Activated naive CD8-positive, alpha-beta T cell treated with anti-CD3 and anti-CD28 coated beads for 36 hours (primary cell): ENCODE measurements at places on chromosomes 2 and 18. TPM values are rescaled to one million over a fixed set of nuclear protein-coding genes. Genes with fewer than 3 reads are reported as not detected.

DNA sequence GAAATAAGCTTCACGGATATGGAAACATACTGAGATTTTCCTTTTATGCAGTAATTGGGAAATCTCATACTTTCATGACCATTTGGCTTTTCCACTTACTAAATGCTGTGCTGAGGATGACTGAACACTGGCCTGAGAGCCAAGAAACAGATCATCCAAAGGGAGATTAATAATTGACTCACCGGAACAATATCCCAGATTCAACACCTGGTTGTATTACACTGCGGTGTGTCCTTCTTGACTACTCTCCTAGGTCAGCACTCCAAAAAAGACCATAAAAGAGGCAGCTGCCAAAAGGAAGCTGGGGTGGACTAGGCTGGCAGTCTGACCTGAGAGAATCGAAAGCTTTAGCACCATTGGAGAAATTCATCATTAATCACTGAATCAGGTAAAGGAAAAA lies 469.1 kb downstream of the CBLN2 start:
- no peak for DNase-seq
- no peaks in the 10 kb centered on the region for H3K4me1 ChIP-seq

GRCh38 chr18:49861659-49862058 lies 48.3 kb upstream of the ACAA2 start:
- H3K27me3 ChIP-seq, result peaks cover 5% of the 10 kb centered on the region
- H3K27ac ChIP-seq, result no peak overlapping the region
- DNase-seq, result no peak
- no peaks in the 10 kb centered on the region for H3K4me1 ChIP-seq
- no peaks in the 10 kb centered on the region for H3K36me3 ChIP-seq
- no peak overlapping the region for H3K4me3 ChIP-seq

DNA sequence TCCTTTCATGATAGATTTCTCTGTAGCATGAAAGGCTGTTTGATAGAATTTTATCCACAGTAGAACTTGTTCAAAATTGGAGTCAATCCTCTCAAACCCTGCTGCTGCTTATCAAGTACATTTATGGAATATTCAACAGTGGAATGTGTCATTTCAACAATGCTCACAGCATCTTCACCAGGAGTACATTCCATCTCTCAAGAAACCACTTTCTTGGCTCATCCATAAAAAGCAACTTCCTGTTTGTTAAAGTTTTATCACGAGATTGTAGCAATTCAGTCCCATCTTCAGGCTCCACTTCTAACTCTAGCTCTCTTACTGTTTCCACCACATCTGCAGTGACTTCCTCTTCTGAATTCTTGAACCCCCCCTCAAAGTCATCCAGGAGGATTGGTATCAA lies 29.4 kb downstream of the PDCL3 start:
- H3K4me1 ChIP-seq, result peaks cover 34% of the 10 kb centered on the region
- H3K4me3 ChIP-seq, result no peak overlapping the region
- no peaks in the 10 kb centered on the region for H3K27me3 ChIP-seq
- no peaks in the 10 kb centered on the region for H3K36me3 ChIP-seq

DNA sequence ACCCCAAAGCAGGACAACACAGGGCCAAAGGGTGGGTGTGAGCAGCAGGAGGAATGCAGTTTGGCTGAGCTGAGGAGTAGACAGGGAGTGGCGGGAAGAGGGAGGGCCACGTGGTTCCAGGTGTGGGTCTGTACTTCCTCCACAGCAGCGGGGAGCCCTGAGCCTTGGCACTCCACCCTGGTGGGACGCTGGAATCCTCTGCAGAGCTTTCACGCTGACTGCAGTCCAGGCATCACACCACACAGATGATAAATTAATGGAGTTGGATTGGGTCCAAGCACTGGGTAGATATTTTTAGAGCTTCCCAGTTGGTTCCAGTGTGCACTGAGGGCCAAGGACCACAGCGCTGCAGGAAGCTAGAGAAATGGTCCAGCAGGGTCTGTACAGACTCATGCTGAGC lies 67.0 kb upstream of the TMEM200C start:
- DNase-seq, result no peak
- H3K4me3 ChIP-seq, result no peak overlapping the region
- no peaks in the 10 kb centered on the region for H3K27me3 ChIP-seq
- no peaks in the 10 kb centered on the region for H3K36me3 ChIP-seq
- no peak overlapping the region for H3K27ac ChIP-seq

GRCh38 chr2:7467782-7468447 lies 550.7 kb downstream of the RNF144A start:
- H3K4me3 ChIP-seq, result peak overlapping the region; percentile 29
- H3K27ac ChIP-seq, result peak overlapping the region; percentile 98
- peaks cover 47% of the 10 kb centered on the region for H3K36me3 ChIP-seq
- peaks cover 54% of the 10 kb centered on the region for H3K4me1 ChIP-seq
- H3K27me3 ChIP-seq, result no peaks in the 10 kb centered on the region

GRCh38 chr2:23456881-23457760 lies 72.1 kb downstream of the KLHL29 start:
- DNase-seq, result no peak
- H3K4me1 ChIP-seq, result peaks cover 26% of the 10 kb centered on the region
- H3K27me3 ChIP-seq, result peaks cover 44% of the 10 kb centered on the region
- no peak overlapping the region for H3K4me3 ChIP-seq
- no peaks in the 10 kb centered on the region for H3K36me3 ChIP-seq
- no peak overlapping the region for H3K27ac ChIP-seq

GRCh38 chr2:147543056-147543455 lies 301.8 kb upstream of the ACVR2A start:
- no peak overlapping the region for H3K4me3 ChIP-seq
- no peak overlapping the region for H3K27ac ChIP-seq
- DNase-seq, result no peak
- H3K4me1 ChIP-seq, result no peaks in the 10 kb centered on the region
- H3K27me3 ChIP-seq, result no peaks in the 10 kb centered on the region
- H3K36me3 ChIP-seq, result no peaks in the 10 kb centered on the region

DNA sequence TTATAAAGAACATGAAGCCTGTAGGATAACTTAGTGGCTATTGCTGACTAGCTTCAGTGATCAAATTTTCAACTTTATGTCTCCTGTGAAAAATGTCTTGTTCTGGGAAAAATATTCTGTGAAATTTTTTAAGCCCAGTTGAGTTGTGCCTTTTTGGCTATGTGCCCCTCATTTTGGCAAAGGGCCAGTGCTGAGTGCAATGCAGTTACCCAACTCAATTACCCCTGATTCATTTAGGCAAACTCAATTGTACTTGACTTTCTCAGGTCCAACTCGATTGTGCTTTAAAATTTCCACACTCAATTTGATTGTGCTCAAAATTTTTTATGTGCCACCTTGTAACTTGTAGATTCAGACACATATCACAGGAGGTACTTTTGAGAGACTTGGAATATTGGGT lies 548.8 kb upstream of the NRP2 start:
- peaks cover 2% of the 10 kb centered on the region for H3K36me3 ChIP-seq
- H3K27ac ChIP-seq, result no peak overlapping the region
- H3K4me1 ChIP-seq, result peaks cover 18% of the 10 kb centered on the region
- H3K4me3 ChIP-seq, result no peak overlapping the region

- H3K36me3 ChIP-seq, result no peaks in the 10 kb centered on the region
- no peak overlapping the region for H3K4me3 ChIP-seq
- no peak overlapping the region for H3K27ac ChIP-seq
- H3K27me3 ChIP-seq, result no peaks in the 10 kb centered on the region
- no peak for DNase-seq
Observed at GRCh38 chr2:239596253-239596652, 195.4 kb upstream of the HDAC4 start.

GRCh38 chr2:202494300-202495229 lies 118.4 kb downstream of the BMPR2 start:
- H3K4me1 ChIP-seq, result no peaks in the 10 kb centered on the region
- no peak overlapping the region for H3K4me3 ChIP-seq
- no peak overlapping the region for H3K27ac ChIP-seq

- no peak overlapping the region for H3K27ac ChIP-seq
- no peaks in the 10 kb centered on the region for H3K4me1 ChIP-seq
- H3K27me3 ChIP-seq, result peaks cover 3% of the 10 kb centered on the region
- no peaks in the 10 kb centered on the region for H3K36me3 ChIP-seq
Observed at GRCh38 chr2:180196419-180196977, 189.4 kb upstream of the CWC22 start.

- peak overlapping the region; percentile 54 for H3K4me3 ChIP-seq
- H3K36me3 ChIP-seq, result peaks cover 67% of the 10 kb centered on the region
- no peak for DNase-seq
- H3K27me3 ChIP-seq, result no peaks in the 10 kb centered on the region
- peaks cover 63% of the 10 kb centered on the region for H3K4me1 ChIP-seq
Observed at GRCh38 chr2:181462033-181462432, 4.8 kb downstream of the ITGA4 start.

DNA sequence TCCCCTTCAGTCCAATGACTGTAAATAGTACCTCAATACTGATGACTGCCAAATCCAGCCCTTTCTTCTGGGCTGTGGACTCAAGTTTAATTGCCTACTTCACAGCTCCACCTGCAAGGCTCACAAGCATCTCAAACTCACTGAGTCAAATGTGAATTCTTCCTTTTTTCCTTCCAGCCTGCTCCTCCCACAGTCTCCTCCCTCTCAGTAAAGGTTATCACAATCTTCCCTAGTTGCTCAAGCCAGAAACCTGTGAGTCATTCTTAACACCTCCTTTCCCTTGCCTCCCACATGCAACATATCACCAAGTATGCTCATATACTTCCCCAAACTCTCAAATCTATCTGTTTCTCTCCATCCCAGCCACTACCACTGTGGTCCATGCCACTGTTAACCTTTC lies 3.7 kb upstream of the MFSD6 start:
- no peaks in the 10 kb centered on the region for H3K36me3 ChIP-seq
- no peaks in the 10 kb centered on the region for H3K27me3 ChIP-seq
- peak; percentile 28 for DNase-seq
- peaks cover 8% of the 10 kb centered on the region for H3K4me1 ChIP-seq
- no peak overlapping the region for H3K4me3 ChIP-seq

DNA sequence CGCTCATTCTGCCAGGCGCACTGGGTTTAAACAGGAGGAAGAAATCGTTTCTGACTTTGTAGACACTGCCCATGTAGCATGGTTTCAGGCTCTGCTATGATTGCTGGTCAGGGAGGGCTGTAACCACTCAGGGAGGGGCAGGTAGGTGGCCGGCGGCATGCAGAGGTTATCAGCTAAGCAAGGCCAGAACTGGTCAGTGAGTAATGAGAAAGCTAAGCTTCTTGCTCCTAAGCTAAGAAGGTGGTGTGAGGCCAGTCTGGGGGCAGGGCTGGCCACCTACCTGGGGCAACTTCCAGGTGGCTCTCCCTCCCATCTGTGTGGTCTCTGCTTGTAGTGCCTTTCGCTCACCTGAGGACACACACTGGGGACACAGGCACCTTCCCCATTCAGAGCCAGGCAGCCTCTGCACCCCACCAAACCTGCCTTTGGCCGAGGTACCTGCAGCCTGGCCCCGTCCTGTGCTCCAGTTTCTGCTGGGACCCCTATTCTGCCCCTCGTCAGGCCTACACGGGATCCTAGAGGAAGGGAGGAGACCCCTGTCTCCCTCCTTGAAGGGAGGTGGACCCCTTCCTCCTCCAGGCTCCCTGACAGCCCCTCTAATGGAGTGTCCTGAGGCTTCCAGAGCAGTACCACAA lies 195.9 kb downstream of the SEPTIN10 start:
- H3K4me1 ChIP-seq, result no peaks in the 10 kb centered on the region
- H3K27ac ChIP-seq, result no peak overlapping the region
- DNase-seq, result no peak
- H3K27me3 ChIP-seq, result no peaks in the 10 kb centered on the region

DNA sequence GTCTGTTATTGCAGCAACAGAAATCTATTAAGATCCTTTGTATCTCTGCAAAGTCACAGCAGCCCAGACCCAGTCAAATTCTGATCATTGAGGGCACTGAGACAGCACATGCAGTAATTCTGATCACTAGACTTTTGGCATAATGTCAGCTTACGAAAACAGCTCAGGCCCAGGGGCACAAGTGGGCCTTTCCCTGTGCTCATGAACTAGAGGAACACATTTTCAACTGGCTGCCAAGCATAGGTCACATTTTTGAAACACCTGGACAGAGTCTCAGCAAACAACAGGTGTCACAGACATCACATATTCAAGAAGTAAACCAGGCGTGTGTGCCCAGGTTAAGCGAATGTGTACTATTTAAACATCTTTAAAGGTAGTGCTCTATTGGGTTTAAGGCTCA lies 13.7 kb downstream of the DOCK10 start:
- H3K27ac ChIP-seq, result no peak overlapping the region
- H3K36me3 ChIP-seq, result peaks cover 48% of the 10 kb centered on the region
- no peaks in the 10 kb centered on the region for H3K27me3 ChIP-seq
- H3K4me3 ChIP-seq, result no peak overlapping the region

GRCh38 chr18:22337833-22338232 lies 79.9 kb downstream of the CTAGE1 start:
- H3K27me3 ChIP-seq, result no peaks in the 10 kb centered on the region
- H3K4me1 ChIP-seq, result peaks cover 17% of the 10 kb centered on the region
- no peaks in the 10 kb centered on the region for H3K36me3 ChIP-seq
- no peak for DNase-seq
- no peak overlapping the region for H3K27ac ChIP-seq

DNA sequence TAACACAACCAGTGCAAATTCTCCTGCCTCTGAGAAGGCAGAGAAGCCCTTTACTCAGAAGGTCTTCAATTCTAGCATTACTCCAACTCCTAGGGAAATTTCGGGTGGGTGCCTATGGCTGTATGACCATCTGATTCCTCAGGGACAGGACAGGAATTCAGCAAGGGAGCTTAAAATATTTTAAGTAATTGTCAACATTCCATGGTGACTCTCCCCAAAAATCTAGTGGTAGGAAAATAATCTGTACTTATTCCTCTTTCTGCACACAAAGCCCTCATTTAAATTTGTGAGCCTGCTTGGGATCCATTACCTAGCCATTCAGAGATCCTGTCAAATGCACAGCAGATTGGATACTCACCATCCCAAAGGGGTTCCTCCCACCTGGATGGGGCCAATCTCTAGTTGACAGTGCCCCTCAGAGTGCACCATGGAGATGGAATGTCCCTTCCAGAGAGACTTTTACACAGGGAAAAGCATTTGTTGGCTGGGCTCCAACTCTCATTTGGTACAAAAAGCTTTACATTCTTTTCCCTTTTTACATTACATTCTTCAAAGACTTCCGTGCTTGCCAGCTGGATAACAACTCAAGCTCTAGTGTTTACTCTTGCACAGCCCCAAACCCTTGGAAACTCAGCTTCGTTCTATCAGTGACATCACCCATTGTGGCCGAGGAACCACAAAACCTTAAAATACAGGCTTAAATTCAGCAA lies 3.1 kb upstream of the TMEM150A start:
- peaks cover 15% of the 10 kb centered on the region for H3K36me3 ChIP-seq
- peaks cover 34% of the 10 kb centered on the region for H3K4me1 ChIP-seq
- no peak overlapping the region for H3K4me3 ChIP-seq
- no peak for DNase-seq

DNA sequence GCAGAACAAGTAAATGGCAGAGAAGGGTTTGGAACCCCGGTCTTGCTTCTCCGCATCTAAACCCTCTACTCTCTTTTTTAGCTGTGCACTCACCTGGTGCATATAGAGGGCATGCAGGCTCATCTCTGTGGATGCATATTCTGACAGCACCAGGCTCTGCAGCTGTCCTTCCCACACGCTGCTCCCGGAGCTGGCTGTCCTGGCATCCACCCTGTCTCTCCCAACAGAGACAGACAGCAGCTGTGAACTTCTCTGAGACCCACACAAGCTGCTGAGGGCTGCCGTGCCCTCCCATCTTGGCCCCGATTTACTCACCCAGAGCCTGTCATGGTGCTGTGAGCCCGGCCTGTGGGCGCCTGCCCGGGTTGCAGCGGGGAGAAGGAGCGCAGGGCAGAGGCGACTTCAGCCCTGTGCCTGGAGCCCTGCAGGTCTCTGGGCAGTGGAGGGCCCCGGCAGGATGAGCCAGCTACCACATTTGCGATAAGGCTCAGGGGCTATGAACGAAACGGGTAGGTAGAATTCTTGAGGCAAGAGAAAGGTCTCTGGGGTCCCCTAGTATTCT lies 3.3 kb upstream of the ABCB6 start:
- H3K27me3 ChIP-seq, result no peaks in the 10 kb centered on the region
- peaks cover 23% of the 10 kb centered on the region for H3K36me3 ChIP-seq
- DNase-seq, result no peak
- H3K27ac ChIP-seq, result no peak overlapping the region

The CERKL gene
- 0.06 TPM for total RNA-seq

The NTSR2 gene
- total RNA-seq, result not detected

The VWA3B gene
- not detected for total RNA-seq

The TUBA3E gene
- total RNA-seq, result not detected

The PROM2 gene
- not detected for total RNA-seq
